Dermis microvascular lymphatic vessel endothelial cell (primary cell): ENCODE measurements at places on chromosomes 3 and 15.

- no peak for DNase-seq
Measured at GRCh38 chr15:90979582-90979981, 14.8 kb downstream of the PRC1 start.

- no peak for DNase-seq
Measured at GRCh38 chr3:43873723-43874122, 183.0 kb downstream of the ABHD5 start.

GRCh38 chr3:70111411-70111810 is 111.9 kb downstream of the SAMMSON start:
- no peak for DNase-seq

DNA sequence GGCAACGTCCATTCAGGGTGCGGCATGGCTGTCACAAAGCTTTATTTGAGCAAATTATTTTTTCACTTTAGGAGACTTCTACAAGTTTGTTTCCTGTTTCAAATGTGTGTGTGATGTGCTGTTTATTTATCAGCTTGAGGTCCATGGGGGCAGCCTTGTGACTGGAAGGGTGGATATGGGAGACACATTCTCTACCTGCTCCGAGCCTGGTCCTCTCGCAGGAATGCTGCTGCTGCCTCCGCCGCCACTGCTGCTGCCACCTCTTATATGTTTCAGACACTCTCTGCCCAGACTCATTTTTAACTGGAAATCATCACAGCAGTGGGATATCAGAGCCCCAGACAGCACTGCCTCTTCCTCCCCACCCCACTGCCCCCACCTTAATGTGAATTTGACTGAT is 83.5 kb upstream of the PXYLP1 start:
- DNase-seq, result no peak

DNA sequence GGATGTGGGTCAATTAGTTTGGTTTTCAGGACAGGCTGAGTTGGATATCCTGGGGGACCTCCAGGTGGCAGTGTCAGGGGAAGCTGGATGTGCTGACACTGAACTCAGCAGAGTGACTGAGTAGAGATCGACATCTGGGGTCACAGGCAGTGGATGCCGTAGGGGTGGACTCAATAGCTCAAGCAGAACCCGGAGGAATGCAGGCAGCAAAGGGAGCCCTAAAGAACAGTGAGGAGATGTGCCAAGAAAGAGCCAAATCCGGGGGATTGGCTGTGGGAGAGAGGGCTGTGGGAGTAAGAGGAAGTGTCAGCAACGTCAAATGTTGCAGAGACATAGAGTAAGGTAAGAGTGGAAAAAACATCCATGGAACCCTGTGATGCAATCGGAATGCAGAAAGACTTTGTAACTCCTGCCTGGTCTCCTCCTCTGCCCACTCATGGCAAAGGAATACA is 11.6 kb downstream of the CCR5AS start:
- no peak for DNase-seq

DNA sequence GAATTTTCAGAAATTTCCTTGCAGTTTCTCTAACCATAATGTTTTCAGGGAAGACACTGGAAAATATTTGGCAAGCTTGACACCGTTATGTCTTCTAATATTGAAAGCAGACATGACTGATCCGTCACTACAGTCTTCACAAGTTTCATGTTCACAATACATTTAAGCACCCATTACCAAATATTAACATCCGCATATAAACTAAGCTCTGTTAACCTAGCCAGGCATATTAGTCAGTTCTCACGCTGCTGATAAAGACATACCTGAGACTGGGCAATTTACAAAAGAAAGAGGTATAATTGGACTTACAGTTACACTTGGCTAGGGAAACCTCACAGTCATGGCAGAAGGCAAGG is 162.7 kb upstream of the LYSMD4 start:
- DNase-seq, result no peak

- no peak for DNase-seq
Measured at GRCh38 chr15:67550522-67550921, 8.0 kb downstream of the MAP2K5 start.

GRCh38 chr3:5057272-5057671 is 64.8 kb upstream of the ARL8B start:
- DNase-seq, result no peak
